ENCODE measurements at places on chromosomes 2 and 18.

DNA sequence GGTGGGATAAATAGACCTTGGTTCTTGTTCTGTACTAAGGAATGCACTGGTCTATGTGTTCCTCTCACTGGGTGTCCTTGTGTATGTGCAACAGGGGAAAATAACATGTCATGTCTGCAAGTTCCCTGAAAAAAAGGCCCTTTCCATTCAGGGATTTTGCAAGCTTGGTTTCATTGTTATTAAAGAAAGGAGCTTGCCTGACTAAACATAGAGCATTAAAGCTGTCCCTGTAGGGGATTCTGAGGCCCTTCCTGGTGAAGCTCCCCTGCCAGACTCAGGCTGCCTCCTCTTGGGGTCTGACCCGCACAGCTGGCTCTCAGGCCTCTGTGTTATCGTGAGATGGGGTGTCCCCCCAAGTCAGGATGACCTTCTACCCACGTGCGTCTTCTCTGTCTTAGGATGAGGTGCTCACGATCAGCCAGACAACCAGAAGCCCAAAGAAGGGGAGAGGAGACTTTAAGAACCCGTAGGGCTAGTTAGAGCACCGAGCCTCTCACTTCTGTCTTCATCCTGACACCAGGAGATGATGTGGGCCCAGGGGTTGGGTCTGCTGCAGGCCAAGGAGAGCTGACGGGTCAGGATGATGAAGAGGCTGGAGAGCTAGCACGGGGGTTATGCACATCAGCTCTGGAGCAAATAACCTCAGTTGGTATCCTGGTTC is 21.2 kb downstream of the CAPG start:
- no peak for DNase-seq

- DNase-seq, result no peak
Measured at GRCh38 chr2:98346311-98347236, at the start of gene CNGA3. CNGA3 (plus strand) TSS chr2:98346456; CDS start chr2:98369976, 23,520 bp downstream.

DNA sequence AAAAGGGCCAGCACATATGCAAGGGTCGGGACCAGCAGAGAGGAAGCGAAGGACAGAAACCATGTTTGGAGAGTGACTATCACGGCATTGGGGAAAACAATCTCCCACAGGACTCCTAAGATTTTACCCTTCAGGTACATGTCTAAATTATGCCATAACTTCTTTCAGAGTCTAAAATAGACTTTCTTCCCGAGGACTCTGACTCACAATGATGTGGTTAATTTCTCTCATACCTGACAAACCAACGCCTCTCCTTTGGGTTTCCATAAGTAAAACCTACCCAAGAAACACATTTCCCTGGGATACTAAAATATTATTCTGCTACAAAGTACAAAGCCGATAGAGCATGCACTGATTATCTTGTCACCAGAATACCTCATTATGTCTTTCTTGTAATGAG is 127.8 kb upstream of the NETO1 start:
- no peak for DNase-seq

DNA sequence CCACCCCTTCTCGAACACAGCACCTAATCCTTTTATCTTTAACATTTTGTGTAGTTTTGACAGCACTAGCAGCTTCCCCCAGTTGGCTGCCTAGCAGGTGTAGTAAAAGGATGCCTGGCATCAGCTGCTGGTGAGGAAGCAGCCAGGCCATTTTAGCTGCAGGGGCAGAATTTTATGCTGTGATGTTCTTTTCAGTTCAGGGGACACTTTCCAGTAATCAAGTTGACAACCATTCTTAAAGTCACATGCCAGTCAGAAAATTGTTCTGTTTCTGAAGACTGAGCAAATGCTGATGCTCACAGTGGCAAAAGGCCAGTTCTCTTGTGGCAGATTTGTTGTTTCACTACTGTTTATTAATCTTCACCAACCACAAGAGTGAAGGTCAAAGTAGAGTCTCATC is 570.8 kb downstream of the CCDC85A start:
- DNase-seq, result no peak

- DNase-seq, result no peak
Measured at GRCh38 chr2:210715560-210716082, 159.2 kb downstream of the CPS1 start.

All from posterior cingulate gyrus (tissue), 11 donors.